Muscle of arm (tissue), 14 donors: ENCODE measurements at places on chromosomes 11 and 22. TPM values are rescaled to one million over a fixed set of nuclear protein-coding genes. Genes with fewer than 3 reads are reported as not detected.
A peak's percentile ranks its signal among the peaks of the same experiment; 100 is the strongest.

DNA sequence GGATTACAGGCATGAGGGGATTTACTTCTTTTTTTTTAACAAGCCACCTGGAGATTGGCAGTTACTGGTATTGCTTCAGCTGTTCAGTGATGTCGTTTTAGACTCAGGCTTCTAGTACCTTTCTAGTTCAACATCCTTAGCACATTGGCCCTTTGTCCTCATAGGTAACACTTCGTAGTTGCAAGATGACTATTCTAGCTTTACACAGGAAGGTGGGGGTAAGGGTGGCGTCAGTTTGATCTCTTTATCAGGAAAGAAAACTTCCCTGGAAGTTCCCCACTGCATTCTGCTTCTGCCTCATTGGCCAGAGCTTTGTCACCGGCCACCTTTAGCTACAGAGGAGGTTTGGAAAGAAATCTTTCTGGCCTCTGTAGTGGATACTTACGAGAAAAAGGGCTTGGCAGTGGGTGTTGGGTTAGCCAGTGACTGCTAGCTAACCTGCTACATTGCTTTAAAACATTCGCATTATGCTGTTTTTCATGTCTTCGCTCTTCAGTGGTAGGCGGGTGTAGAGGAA is 40.7 kb downstream of the SFI1 start:
- DNase-seq: no peak

- peak; percentile 54 for DNase-seq
Observed at GRCh38 chr22:20550851-20551744, 43.7 kb downstream of the MED15 start.

Gene LSP1
- polyA plus RNA-seq: 41.0 TPM

DNA sequence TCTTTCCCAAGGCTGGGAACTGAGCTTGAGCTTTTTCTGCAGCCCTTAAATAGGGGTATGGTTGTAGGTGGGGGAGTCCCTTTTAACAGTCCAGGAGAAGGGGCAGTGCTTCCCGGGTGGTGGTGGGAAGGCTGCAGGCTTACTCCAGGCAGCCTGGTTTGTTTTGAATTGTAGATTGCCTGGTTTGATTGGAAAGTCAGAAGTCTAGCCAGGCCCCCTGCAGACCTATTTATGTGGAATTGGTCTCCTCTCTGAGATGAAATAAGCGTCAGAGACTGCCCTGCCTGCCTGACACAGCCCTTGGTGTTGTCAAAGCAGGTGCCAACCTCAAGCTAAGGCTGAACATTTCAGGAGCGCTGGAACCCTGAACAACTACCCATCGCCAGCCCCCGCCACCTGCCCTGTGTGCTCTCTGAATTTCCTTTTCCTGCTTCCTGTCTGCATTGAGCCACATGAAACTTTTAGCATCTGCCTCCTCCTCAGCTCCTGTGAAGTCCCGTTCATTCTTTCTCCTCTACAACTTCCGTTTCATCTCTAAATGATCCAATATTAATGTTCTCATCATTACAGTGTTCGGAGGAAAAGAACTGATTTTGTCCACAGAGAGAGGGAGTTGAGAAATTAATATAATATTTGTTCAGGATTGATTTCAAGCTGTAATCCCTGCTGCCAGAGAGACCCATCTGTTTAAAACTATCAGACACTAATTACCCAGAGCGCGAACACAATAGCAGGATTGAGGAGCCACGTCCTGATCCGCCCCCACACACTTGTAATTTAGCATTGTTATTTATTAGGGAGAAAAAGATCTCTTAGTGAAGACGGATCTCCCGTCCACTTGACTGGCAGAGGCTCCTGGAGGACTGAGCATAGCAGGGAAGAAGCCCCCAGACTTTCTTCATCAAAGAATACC is 136.5 kb downstream of the TRIM29 start:
- DNase-seq: no peak

Gene CCDC188
- 0.52 TPM for polyA plus RNA-seq

DNA sequence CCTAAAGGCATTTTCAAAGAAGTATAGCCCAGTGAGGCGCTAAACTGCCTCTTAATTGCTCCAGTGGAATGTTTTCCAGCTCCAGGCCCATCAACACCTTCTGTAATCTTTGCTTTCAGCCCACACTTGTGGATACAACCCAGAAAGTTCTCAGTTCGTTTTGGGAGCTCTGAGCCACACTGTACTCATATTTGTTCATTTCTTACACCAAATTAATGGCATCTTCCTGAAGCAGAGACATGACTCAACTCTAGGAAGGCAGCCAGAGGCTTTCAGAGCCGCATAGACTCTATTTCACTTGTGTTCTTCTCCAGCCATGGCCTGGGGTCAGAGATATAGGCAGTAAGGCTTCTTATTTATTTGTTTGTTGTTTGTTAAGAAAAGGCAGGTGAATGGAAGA is 175.5 kb upstream of the NCAM1 start:
- peak; percentile 76 for DNase-seq
